Immature natural killer cell (primary cell): ENCODE measurements at places on chromosomes 7 and 10. TPM values are rescaled to one million over a fixed set of nuclear protein-coding genes. Genes with fewer than 3 reads are reported as not detected.

The SEMA3C gene
- 0.53 TPM for polyA plus RNA-seq

The NEUROD6 gene
- not detected for polyA plus RNA-seq

GRCh38 chr7:133662830-133663229 is 410.0 kb downstream of the EXOC4 start:
- peaks cover 17% of the 10 kb centered on the region for H3K36me3 ChIP-seq
- H3K27ac ChIP-seq = no peak overlapping the region
- DNase-seq = no peak
- H3K4me3 ChIP-seq = no peak overlapping the region
- no peaks in the 10 kb centered on the region for H3K27me3 ChIP-seq

- DNase-seq = no peak
- no peak overlapping the region for H3K27ac ChIP-seq
- H3K27me3 ChIP-seq = peaks cover 6% of the 10 kb centered on the region
- H3K4me1 ChIP-seq = no peaks in the 10 kb centered on the region
- H3K4me3 ChIP-seq = no peak overlapping the region
These were observed 340.3 kb downstream of the FRMD4A start for GRCh38 chr10:13990392-13990805.

GRCh38 chr7:134919240-134919641 is 67.1 kb upstream of the AGBL3 start:
- H3K4me3 ChIP-seq = no peak overlapping the region
- H3K36me3 ChIP-seq = no peaks in the 10 kb centered on the region
- H3K4me1 ChIP-seq = no peaks in the 10 kb centered on the region
- peaks cover 2% of the 10 kb centered on the region for H3K27me3 ChIP-seq
- no peak overlapping the region for H3K27ac ChIP-seq
- no peak for DNase-seq
